NCI-H1105 (cell line): ENCODE measurements at places on chromosomes 7 and 10.
A peak's percentile ranks its signal among the peaks of the same experiment; 100 is the strongest.

DNA sequence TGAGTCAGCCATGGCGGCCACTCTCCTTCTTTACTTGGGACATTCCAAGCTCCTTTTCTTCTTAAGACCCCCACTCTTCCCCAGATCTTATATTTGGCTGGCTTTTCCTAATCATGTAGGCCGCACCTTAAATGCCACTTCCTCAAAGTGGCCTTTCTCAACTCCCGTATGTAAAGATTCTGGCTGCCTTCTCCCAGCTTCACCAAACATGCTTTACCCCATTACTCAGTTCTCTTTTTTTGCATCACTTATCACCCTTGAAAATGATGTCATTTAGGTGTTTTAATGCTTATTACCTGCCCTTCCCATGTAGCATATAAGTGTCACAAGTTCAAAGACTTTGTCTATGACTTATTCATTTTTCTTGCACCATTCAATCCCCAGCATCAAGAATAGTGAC, 810.1 kb upstream of the CELF2 start:
- no peak for DNase-seq

GRCh38 chr7:301291-302053, 11.5 kb downstream of the FOXL3 start:
- no peak for DNase-seq

- DNase-seq = peak; percentile 68
Measured at GRCh38 chr10:1737222-1738061, at the start of gene ADARB2. TSS of gene ADARB2 (minus strand) at chr10:1737525.

DNA sequence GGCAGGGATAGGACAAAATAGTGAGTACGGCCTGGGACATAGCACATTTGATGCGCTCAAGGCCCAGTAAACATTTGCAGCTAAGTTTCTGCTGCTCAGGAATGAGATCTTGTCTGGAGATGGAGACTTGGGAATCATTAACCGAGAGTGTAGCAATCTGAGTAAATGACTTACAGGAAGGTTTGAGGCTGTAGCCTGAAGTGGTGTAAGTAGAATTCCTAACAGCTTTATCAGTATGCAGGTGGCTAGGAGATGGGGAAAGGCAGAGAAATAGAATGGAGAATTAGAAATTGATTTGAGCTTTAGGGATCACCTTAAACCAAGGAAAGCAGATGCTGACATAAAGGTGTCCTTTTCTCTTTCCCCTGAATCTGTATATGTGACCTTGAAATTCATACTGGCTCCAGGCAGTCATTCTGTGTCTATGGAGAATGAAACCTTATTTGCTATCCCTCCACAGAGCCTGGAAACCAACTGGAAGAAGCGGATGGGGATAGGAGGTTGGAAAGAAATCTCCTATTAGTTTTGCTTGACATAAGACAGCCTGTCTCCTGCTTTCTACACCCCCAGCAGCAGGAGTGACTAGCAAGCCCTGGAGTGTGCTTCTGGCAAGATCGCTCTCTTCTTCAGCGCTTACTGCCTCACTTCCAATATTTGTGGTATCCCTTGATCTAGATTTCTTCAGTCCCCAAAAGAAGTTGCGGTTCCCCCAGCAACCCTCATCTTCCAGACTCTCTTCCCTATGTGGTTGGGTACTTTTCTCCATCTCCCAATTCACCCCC, 6.4 kb upstream of the PON2 start:
- no peak for DNase-seq

DNA sequence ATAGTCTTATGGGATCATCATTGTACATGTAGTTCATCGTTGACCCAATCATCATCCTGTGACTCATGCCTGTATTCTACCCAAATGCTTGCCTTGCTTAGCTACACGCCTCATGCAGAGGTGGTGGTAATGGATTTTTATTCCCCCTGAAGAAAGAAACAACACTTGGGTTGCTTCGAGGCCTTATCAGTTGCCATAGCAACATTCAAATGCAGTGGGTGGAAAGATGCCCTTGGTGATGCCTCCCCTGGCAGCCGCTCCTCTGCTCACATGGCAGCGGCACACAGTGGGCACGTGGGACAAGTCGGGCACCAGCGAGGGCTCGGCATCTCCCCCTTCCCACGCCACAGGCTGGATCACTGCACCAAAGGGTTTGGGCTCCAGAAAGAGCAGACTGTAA, 54.0 kb upstream of the NMT2 start:
- DNase-seq = no peak

GRCh38 chr10:44809647-44810046, 101.5 kb upstream of the TMEM72 start:
- no peak for DNase-seq

DNA sequence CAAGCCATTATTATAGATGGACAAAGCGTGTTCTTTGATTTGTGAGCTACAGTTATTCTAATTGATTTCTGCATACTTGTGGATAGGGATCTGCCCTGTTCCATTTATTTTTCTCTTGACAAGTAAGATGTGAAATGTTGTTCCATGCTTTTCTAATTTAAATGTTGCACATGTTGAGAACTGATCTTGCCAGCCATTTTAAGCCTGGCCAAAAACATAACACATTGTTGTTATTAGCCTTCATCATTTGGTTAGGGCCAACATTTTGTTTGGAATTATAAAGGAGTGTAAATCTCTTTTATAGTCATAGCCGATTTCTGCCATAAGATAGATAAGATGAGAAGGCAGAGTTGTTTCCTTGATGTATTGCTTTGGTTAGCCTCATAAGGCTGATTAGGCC, 117.0 kb downstream of the WNT2 start:
- no peak for DNase-seq

DNA sequence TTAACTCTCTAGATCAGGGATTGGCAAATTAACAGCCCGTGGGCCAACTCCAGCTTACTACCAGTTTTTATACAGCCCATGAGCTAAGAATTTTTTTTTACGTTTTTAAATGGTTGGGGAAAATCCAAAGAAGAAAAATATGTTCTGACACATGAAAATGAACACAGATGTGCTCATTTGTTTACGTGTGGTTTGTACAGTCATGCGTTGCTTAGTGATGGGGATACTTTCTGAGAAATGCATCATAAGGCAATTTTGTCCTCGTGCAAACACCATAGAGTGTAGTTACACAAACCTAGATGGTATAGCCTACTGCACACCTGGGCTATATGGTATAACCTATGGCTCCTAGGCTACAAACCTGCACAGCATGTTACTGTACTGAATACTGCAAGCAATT, 8.3 kb upstream of the SMKR1 start:
- DNase-seq = no peak

DNA sequence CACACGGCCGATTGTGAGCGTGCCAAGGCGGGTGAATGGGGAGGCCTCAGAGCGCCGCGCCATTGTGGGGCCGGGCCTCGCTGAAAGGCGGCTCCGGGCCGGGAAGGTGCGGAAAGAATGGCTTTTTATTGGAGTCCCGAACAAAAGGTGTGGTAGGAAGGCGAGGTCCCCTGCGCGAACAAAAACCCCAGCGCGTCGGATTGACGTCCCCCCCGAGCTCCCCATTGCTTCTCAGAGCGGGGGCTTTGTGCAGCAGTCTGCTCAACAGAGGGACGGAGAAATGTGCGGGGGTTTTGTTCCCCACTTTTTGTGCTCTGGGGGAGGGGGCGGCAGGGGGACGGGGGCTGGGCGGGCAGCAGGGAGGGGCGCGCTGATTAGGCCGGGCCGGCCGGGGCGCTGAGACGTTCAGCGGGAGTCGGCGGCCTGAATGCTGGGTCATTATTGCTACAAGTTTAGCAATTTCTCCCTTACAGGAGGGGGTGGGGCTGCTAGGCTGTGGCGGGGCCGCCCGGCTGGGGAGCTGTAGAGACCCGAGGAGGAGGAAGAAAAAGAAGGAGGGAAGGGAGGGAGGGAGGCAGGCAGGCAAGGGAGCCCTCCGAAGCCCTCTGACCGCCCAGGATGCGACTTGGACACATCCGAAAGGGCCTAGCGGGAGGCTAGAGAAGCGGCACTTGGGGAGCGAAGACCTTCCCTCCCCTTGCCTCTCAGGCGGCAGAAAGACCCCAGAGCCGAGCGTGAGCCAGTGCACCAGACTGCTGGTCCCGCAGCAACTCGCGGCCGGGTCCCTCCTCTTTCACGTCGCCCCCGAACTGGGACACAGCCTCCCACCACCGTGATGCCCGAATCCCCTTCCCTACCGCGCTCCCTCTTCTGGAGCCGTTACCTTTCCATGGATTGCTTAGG, 4.6 kb downstream of the NKX2-3 start:
- no peak for DNase-seq

GRCh38 chr7:150358433-150358832, 10.2 kb upstream of the REPIN1 start:
- DNase-seq = no peak

- no peak for DNase-seq
Measured at GRCh38 chr7:84069999-84070500, 124.5 kb downstream of the SEMA3A start.
